ENCODE measurements at places on chromosomes 3 and 15.
A peak's percentile ranks its signal among the peaks of the same experiment; 100 is the strongest.

- DNase-seq: no peak
Measured at GRCh38 chr3:157775446-157775845, 272.2 kb upstream of the VEPH1 start.

DNA sequence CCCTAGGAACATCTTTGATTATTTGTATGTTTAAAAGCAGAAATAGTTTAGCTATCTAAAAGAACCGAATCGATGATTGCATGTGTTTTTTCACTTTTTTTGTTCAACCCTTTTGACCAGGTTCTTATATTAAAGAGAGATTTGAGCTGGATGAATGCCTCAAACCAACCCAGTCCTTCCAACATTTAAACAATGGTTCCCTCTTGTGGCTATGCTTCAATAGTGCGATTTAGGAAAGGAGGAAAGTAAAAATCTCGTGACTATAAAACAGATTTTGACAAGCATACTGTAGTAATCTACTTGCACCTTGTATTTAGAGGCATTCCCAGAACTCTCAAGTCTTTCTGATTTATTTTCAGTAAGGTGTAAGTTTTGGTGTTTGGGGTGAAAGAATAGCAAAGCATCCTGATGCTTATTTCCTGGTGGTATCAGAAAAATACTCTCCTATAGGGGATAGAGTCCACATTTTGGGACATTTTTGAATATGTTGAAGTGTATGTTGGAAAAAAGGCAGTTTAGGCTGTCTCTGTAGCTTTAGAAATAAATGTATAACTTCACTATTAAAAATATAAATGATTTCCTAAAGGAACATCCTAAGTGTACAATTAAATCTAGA lies 159.6 kb upstream of the KCNH8 start:
- peak; percentile 68 for DNase-seq

DNA sequence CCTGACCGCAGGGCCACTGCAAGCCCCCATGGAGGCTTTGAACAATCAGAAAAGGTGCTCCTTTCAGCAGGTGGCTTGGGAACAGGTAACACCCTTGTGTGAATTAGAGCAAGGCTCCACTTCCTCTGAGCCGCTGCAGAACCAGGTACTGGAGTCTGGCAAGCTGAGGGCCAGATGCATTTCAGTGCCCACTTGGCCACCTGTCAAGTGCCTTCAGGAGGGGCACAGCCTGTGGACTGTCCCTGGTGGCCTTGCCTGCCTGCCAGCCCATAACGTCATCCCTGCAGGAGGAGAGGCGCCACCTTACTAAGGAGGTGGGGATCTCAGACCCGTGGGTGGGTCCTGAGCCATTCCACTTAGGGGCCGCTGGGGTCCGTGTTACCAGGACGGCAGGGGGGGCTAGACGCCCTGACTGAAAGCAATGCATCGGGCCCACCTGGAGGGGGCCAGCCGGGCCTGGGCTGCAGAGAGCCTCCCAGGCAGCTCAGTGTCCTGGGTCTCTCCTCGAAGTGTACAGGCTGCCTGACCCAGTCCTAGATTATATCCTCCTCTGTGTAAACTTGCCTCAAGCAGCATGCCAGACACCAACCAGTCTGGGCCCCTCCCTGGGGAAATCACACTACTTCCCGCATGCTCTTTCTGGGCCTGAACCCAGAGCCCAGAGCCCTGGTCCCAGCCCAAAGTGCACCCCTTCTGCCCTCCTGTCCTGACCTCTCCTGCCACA lies 16.1 kb downstream of the SPTBN5 start:
- DNase-seq: no peak

DNA sequence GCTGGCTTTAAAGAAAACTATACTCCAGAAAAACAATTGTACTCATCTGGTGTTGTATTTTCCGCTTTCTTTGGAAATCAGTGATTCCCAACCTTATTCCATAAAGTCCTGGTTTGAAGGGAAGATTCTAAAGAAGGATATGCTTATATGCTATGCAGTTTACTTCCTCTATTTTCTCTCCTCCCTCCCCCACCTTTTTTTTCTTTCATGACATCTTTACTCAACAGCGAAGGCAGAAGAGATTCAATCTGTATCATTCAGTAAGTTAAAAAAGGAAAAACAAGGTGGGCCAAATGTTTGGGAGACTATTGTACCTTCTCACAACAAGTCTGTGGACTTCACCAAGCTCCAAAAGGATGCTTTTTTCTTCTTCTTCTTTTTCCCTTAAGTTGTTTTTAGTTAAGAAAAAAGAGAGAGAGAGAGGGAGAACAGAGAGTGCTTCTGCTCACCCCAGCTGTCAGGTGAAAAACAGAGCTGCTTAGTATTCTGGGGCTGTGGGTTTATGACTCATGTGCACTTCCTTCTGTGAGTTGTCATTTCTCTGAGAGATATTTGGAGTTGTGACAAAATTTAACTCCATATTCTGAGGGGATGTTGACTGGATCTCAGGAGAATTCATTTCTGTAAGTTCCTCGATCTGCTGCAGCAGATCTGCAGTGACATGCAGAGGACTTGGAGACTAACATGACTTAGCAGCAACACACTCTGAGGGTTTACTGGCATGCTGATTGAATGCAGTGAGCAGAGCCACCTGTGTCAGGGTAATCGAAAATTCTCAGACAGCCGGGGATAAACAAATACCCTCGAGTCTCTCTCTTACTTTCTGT lies 70.7 kb downstream of the SSR3 start:
- DNase-seq: peak; percentile 94

- peak; percentile 91 for DNase-seq
Measured at GRCh38 chr3:161069511-161070251, 35.5 kb downstream of the B3GALNT1 start.

- no peak for DNase-seq
Measured at GRCh38 chr3:141754032-141754431, 9.2 kb upstream of the GRK7 start.

DNA sequence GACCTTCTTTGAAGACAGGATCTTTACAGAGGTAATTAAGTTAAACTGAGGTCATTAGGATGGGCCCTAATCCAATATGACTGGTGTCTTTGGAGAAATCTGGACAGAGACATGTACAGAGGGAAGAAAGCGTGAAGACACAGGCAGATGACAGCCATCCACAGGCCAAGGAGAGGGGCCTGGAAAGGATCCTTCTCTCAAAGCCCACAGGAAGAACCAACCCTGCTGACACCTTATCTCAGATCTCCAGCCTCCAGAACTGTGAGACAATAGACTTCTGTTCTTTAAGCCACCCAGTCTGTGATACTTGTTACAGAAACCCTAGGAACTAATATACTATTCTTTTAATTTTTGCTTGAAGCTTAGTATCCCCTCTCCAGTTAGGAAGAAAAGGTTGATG lies 74.2 kb downstream of the WDR76 start:
- peak; percentile 31 for DNase-seq

DNA sequence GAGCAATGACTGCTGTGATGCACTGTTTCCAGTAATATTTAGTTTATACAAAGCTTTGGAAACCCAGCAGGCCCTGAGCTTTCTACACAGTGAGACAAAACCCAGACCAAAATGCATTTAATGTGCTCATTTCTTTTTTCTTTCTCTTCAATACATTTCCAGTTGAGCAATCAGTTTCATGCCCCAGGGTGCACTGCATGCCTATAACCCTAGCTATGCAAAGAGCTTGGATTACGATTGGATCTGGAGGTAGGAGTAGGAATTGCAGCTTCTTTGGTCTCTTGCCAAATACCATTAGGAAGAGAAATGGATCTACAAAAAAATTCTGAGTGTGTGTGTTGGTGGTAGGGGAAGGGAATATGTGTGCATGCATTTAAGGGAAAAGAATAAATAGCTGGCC lies 1001.4 kb downstream of the SQOR start:
- no peak for DNase-seq

GRCh38 chr3:94293793-94294195 lies 230.9 kb downstream of the NSUN3 start:
- no peak for DNase-seq

DNA sequence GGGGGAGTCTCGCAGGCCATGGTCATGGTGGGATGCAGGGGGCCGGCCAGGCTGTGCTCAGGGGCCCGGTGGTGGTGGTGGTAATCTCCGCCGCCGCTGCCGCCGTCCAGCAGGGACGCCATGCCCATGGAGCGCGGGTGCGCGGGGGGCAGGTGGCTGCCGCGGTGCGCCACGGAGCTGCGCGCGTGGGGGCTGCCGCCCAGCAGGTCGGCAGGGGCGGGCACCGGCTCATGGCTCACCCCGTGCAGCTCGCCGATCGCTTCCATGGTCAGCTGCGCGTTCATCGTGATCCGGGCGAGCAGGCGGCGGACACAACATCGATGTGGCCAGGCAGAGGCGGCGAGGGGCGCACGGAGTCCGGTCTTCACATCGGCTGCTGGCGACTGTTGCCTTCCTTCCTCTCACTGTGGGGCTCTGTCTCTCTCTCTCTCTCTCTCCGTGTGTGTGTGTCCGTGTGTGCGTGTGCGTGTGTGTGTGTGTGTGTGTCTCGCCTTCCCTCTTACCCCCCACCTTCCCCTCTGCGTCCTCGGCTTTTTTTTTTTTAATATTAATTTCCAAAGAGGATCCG lies 451 bp downstream of the ONECUT1 start:
- DNase-seq: peak; percentile 61

Measured in common myeloid progenitor, CD34-positive (primary cell).